EL (cell line): ENCODE measurements at places on chromosomes 5 and 9.

GRCh38 chr5:14339468-14339867 lies 196.3 kb downstream of the TRIO start:
- no peak for DNase-seq

DNA sequence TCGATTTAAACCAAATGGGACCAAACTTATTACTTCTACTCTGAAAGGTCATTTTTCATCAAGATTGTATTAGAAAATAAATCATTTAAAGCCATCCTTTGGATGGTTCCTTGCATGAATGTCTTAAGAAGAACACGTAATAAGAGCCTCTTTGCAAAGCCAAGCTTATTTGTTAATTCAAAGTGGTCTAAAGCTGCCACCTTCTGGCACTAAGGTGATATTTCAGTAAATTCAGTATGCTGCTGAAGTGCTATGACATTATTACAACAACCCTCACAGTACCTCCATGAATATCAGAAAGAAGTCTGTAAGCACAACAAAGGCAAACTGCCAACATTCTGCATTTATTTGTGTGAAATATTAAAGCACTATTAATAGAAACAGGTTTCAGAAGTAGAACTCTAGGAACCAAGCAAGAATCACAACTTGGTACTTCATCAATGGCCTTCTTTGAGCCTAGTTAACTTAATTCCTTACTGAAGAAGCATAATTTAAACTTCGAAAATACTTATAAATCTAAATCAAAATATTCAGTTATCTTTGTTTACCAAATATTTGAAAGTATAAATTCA lies 53.1 kb upstream of the TYRP1 start:
- peak; percentile 41 for DNase-seq

- no peak for DNase-seq
Observed at GRCh38 chr9:13675638-13676000, 396.1 kb upstream of the MPDZ start.

- DNase-seq, result no peak
Observed at GRCh38 chr9:92455217-92455616, 27.1 kb downstream of the ASPN start.

- no peak for DNase-seq
Observed at GRCh38 chr5:127353796-127354195, 63.2 kb downstream of the MEGF10 start.

GRCh38 chr5:72697622-72698021 lies 118.8 kb upstream of the TNPO1 start:
- no peak for DNase-seq

- DNase-seq, result peak; percentile 80
Observed at GRCh38 chr5:146565764-146566367, 49.9 kb upstream of the GPR151 start.

DNA sequence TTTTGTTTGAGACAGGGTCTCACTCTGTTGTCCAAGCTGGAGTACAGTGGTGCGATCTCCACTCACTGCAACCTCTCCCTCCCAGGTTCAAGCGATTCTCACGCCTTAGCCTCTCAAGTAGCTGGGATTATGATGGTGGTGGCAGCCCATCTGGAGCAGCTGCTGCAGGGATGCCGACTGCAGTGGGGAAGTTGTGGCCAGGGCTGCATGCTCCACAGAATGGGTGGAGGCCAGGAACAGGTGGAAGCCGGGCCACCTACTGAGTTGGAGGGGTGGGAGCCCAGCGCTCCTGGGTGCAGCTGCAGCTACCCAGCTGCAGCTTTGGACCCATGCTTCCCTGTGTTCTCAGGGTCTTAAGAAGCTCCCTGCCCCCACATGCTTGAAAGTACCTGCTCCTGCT lies 99.7 kb downstream of the SCAI start:
- DNase-seq, result no peak

GRCh38 chr5:82806513-82806912 lies 270.7 kb downstream of the TMEM167A start:
- DNase-seq, result no peak

DNA sequence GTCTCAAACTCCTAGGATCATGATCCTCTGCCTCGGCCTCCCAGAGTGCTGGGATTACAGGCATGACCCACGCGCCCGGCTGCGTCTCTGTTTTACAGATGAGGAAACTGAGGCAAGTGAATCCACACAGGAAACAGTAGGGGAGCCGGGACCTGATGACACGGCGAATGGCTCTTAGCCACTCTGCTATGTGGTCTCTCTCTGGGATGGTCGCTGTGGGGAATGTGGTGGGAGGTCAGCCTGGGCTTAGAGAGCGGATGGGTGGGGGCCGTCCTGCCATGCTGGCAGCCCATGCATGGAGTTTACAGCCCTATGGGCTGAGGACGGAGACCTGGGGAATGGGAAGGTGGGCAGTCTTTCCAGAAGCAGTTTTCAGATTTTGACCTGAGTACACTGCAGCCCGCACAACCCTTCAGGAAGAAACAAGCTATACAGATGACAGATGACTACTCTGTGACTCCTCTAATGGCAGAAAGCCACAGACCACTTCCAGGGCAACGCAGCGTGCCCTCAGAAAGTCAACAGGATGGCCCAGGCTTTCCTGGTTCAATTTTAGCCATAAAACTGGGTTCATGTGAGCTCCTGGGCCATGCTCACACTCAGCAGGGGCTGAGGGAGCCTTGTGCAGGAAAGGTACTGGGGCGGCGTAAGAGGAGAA lies 136.1 kb upstream of the RAPGEF1 start:
- peak; percentile 60 for DNase-seq

DNA sequence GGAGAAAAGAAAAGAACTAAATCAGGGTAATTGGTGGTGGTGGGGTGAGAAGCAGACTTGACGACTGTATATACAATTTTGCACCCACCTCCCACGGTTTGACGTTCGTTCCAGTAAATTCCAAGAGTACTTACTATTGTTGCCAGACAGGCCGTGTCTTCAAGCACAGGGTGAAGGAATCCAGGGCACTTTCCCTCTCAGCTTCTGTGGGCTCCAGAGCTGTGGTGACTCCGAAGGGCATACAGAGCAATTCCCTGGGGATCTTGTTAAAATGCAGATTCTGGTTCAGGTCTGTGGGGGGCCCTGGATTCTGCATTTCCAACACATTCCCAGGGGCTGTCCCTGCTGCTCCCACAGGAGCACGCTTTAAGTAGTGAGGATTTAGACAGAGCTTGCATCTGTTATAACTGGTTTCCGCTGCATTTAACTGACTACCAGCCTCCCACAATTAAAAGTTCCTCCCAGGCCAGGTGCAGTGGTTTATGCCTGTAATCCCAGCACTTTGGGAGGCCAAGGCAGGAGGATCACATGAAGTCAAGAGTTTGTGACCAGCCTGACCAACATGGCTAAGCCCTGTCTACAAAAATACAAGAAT lies 49.3 kb upstream of the FANCC start:
- DNase-seq, result no peak

DNA sequence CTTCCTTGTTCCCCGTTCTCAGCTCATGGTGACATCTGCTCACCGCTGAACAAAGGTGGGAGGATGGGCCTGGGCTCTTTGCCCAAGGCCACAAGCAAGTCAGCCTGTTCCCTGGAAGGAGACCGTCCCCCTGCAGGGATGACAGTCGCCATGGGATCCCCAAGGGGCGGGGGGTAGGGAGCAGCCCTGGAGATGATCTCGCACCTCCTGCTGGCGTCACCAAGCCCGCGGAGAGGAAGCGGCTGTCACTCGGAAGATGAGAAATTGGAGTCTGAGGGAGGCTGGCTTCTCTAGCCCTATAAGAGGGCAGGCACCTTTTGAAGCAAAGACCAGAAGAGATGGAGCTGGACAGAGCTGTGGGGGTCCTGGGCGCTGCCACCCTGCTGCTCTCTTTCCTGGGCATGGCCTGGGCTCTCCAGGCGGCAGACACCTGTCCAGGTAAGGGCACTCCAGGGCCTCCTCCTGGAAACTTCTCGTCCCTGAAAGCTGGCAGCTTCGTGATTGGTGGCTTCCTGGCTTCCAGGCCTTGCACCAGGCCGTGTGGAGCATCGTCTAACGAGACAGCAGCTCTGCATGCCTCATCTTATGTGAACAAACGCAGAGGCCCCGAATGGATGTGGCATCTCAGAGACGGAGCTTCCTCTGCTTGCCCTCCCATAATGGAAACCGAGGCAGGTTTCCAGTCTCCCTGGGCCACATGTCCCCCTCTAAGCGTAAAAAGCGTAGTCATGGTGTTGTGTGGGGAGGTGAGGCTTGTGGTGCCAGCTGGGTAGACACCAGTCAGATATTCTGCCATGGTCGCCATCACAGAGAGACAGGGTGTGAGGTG lies at the start of gene FCN2:
TSS of gene FCN2 (plus strand) at position 327 of the 829 bp plus-strand sequence. CDS start at position 339, 12 bp downstream.
- DNase-seq, result no peak

DNA sequence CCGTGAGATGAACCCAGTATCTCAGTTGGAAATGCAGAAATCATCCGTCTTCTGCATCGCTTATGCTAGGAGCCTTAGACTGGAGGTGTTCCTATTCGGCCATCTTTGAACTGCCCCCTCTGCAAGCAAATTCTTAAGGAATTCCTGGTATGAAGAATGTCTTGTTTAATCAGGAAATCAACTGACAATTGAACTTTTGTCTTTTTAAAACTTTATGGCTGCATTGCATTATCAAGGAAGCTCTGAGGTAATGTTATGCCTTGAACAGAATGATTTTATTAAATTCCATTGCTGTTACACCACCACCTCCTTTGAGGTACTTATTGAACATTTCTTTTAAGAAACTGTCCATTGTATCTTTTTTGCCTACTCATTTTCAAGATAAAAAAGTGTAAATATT lies 1915.7 kb upstream of the CDH9 start:
- DNase-seq, result no peak

- no peak for DNase-seq
Observed at GRCh38 chr9:129335464-129336129, 157.5 kb upstream of the IER5L start.

DNA sequence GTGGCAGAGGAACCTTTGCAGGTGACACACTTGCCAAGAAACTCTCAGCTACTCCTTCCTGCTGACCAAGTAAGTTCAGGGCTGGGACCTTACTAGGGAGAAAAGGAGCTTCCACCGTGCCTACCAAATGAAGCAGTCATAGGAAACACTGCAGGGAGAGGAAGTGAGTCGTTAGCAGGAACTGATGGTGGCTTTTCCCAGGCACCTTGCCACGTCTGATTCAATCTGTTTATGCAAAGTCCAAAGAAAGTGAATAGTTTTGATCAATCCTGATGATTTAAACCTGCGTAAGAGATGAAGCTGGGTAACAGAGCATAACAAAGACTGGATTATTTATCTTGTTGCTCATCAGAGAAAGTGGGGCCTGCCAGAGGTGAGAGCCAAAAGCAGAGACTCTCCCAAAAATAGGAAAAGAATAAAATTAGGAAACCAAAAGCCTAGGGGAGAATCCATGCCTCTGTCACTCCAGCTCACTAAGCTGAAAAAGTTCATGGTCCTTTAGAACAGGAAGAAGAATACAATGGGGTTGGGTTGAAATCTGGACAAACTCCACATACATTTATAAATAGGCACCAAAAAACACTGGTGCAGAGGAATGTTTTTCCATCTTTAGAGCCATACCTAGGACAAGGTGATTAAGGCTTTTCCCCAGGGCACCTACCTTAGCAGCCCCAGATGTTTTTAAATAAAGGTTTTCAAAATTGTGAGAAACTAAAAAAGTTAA lies 9.3 kb upstream of the PFDN1 start:
- DNase-seq, result peak; percentile 96

- DNase-seq, result peak; percentile 77
Observed at GRCh38 chr5:33781286-33781685, 110.5 kb downstream of the ADAMTS12 start.

DNA sequence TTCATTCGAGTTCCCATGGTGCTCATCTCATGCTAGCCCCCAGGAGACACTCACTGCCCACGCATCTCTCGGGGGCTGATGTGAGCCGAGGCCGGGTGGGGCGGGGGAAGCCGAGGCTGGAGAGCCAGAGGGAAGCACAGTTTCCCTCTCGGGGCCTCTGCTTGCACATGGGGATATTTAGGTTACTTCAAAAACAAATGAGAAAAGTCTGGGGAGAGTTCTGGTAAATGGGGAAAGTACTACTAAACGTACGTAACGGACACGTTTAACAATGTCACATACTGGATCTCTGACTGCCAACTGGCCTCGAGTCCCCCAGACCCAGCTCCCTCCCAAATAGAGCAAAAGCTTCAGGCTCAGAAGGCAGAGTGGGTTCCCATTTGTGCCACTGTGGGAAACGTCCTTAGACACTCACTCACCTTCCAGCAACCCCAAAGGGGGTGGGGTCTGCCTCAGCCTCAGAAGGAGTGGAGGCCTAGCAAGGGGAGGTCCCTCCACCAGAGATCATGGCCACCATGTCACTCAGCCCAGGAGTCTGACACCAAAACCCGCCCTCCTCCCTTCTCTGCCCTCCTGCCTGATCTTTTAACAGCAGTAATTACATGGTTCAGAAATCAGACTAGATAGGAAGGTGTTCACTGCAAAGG lies 33.8 kb upstream of the NTNG2 start:
- no peak for DNase-seq

DNA sequence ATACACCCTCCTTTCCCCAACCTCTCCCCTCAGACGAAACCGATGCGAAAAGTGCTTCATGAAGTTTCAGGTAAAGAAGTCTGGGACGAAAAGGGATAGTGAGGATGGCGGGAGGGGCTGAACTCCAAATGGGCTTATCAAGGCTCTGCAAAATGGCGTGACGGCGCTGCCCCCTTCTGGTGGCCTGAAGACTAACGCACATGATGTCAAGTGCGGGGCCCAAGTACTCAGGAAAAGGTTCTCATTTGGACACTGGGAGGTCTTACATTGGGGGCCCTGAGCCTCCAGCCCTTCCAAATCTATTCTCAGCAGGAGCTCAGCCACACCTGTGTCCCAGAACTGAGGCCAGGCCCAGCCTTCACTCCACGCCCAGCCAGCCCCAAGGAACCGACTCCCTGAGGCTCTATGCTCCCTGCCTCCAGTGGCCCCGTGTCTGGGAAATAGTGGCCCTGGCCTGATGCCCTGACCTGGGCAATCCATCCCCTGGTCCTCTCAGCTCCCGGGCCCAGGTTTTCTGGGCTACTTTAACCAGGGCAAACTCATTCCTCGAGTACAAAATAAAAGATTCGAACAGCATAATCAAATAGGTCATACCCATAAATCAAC lies 119.9 kb downstream of the KCNIP1 start:
- peak; percentile 61 for DNase-seq

DNA sequence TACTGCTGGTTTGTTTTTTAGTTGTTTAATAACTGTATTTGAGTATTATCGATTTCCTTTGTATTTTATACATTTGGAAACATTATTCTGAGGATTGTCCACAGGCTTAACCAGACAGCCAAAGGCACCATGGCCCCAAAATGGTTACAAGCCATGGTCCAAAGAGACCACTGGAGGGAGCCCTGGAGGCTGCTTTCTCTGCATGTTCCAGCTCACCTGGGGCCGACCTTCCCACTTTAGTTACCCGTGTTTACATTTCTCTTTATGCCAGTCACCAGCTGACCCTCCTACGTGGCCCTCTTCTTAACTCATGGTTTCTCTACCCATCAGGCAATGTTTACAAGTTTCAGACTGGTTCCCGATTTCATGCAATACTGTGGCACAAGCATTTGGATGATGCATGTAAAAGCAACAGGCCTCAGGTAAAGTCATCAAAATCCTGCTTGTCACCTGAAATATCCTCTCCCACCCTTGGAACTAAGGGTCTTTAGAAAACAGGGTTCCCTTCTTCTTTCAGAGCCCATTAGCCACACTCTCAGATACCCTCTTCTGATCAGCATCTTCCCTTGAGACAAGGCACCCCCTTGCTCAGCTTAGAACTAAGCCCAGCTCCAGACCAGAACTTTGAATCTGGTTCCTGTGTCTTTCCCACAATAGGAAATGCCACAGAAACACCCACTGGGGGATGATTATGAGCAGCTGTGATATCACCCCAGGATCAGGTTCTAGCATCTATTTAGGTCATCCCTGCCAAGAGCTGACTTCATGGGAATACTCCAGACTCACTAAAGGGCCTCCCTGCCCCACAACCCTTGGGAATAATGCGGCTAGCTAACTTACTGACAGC lies 49.9 kb upstream of the GARNL3 start:
- peak; percentile 53 for DNase-seq

GRCh38 chr9:90290716-90291485 lies 351.7 kb downstream of the DIRAS2 start:
- DNase-seq, result no peak

GRCh38 chr9:87533271-87533670 lies 35.6 kb downstream of the DAPK1 start:
- DNase-seq, result no peak
